Renal cortical epithelial cell (primary cell): ENCODE measurements at places on chromosomes 12 and 14.

- no peak for DNase-seq
Observed at GRCh38 chr14:56745097-56745496, 65.2 kb downstream of the OTX2 start.

DNA sequence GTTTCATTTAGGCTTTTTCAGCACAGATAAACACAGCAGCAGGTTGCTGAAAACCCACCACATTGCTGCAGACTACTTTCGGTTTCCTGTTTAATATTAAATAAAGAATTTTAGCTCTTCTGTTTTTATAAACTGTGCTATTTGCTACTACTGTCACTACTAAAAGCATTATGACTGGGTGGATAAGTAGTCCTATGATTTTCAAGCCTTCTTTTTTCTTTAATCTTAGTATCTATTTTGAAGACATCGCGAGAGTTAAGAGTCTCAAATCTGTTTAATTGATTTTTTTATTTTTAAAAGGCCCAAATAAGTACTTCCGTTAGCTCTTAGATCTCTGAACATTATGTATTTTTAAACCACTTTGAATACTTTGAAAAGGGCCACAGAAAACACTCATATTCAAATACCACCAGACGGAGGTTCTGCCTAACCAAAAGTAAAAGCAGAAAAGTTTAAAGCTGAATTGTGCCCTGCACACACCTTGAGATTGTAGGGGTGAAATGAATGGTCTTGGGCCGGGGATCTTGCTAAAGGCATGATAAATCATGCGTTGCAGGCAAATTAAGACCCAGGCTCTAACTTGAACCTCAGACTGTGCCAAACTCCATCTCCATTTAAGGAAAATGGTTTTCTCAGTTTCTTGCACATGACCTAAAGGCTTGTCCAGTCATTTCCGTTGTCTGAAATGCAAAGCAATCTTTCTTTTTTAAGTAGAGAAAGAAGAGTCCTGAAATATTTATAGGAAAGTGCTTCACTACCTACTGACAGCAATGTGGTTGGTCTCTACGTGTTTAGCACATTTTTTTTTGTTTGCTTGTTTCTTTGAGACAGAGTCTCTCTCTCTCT lies 13.6 kb upstream of the FOXN3 start:
- peak; percentile 72 for DNase-seq

DNA sequence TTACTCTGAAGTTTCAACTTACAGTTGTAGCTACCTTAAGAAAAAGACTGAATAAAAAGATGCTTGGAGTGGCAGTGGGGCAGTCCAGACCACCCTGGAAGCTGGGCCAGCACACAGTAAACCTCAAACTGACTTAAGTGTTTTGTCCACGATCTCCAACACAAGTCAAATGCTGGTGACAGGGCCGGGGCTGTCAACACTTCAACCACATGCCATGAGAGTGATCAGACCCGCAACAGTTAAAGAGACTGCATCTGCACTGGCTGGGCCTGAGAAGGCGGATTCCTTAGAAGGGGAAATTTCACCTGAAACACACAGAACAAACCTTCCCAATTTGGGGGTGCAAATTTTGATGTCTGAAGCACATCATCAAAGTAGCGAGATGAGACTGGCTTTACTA lies 223.5 kb upstream of the CAND1 start:
- DNase-seq = no peak

GRCh38 chr14:61101803-61102548 lies 120.9 kb downstream of the SLC38A6 start:
- peak; percentile 70 for DNase-seq

GRCh38 chr12:22978962-22979361 lies 354.0 kb downstream of the ETNK1 start:
- peak; percentile 94 for DNase-seq

DNA sequence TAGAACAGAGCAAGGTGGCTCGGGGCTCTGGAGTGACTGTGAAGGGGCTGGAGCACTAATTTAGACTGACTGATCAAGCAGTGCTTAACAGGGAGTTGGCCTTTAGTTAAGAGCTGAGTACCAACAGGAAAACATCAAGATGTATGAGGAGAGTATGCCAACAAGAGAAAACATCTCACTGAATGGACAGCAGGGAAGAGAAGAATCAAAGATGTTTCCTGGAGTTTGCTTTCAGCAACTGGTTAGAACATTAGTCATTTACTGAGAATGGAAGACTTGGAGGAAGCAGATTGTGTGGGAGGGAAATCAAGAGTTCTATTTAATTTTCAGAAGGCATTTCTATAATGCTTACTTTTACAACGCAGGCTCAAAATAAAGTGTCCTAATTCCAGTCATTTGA lies 259.3 kb downstream of the ADAMTS20 start:
- peak; percentile 57 for DNase-seq

GRCh38 chr12:109578330-109578927 lies 4.8 kb downstream of the MVK start:
- peak; percentile 95 for DNase-seq

DNA sequence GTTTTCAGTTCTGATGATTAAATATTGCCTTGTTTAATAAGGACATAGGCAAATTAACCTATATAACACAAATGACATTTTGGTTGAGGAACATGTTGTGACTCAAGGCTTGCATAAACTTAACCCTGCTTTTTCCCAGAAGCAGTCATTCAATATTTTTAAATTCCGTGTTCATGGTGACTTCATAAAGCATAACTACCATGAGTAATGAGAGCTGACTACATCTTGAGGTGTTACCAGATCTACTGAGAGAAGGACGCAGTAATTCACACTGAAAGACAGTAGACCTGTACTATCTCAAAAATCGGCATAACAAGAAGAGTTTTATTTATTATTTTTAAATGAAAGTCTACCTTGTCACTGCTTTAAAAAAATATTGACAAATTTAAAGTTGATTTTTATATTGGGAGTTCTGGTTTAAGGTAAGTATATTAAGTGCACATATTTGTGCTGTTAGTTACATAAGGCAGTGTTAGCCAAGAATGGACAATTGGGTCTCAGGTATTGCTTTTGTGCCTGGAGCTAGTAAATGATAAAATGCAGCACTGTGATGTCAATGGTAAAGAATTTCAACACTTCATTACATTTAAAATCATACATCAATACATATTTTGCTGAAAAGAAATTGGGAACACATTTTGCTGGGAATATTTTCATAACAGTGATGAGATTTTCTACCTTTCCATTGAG lies 1198.5 kb downstream of the FSCB start:
- DNase-seq = no peak

- peak; percentile 34 for DNase-seq
Observed at GRCh38 chr12:121590476-121591143, 9.8 kb upstream of the KDM2B start.

DNA sequence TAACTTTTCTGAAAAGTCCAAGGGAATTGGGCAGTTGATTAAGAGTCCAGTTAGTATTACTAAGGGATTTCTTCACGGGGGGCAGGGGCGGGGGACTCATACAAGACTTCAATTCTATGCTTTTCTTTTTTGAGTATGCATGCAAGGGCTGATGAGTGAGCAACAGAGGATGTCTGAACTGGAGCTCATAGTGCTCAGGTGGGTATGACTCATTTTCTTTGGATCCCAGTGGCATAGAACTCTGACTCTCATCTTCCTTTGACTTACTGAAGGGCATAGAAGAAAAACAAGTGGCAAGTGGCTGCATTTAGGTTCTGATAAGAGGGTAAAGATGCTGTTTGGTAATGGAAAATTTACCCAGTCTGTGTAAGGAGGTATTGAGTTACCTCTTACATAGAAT lies 749.2 kb downstream of the NOVA1 start:
- DNase-seq = peak; percentile 68
